ENCODE measurements at places on chromosomes 4 and X.

DNA sequence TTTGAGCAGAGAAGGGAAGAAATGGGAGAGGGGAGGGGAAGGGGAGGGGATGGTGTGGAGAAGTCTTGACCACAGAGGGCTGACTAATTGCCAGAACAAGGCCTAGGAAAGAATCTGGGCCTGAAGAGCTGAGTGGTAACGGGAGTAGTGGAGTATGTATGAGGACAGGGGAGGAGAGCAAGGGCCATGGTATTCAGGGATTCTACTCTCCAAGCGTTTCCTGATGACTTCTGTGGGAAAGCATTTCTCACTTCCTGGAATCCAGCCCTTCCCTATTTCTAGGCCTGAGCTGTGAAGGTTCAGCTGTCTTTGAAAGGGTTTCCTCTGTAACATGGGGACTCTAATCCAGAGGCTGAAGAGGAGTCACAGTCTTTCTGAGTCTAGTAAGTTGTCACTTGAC is 19.7 kb upstream of the SOX3 start:
- DNase-seq = no peak

GRCh38 chrX:40107291-40108161 is 9.8 kb upstream of the BCOR start:
- no peak for DNase-seq

- no peak for DNase-seq
Observed at GRCh38 chr4:38069271-38069760, 109.1 kb downstream of the PTTG2 start.

- DNase-seq = no peak
Observed at GRCh38 chr4:2888886-2889285, 45.2 kb downstream of the ADD1 start.

- no peak for DNase-seq
Observed at GRCh38 chr4:117575850-117576249, 458.4 kb upstream of the NDST3 start.

DNA sequence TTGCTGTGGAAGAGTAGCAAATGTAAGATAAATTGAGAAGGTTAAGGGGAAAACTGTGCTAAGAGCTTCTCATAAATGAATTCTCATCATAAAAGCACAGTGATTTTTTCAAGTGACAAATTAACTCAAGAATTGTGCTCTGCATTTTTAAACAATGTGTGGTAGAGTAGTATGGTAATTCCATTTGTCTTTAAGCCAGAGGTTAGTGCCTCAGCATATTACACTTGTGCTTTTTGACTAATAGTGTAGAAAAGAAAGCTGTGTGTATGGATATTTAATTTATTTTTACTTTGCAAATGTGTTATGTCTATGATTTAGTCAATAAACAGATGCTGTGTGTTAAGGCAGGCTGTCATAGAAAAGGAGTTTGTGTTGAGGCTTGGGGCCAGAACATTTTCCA is 61.0 kb downstream of the FHIP1A start:
- no peak for DNase-seq

DNA sequence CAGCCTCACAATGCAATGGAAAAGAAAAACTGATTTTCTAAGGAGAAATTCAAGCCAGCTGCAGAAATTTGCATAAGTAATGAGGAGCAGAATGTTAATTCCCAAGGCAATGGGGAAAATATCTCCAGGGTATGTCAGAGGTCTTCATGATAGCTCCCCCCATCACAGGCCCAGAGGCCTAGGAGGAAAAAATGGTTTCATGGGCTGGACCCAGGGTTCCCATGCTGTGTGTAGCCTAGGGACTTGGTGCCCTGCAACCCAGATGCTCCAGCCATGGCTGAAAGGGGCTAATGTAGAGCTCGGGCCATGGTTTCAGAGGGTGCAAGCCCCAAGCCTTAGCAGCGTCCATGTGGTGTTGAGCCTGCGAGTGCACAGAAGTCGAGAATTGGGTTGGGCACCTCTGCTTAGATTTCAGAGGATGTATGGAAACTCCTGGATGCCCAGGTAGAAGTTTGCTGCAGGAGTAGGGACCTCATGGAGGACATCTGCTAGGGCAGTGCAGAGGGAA is 53.5 kb upstream of the TEX13C start:
- no peak for DNase-seq

DNA sequence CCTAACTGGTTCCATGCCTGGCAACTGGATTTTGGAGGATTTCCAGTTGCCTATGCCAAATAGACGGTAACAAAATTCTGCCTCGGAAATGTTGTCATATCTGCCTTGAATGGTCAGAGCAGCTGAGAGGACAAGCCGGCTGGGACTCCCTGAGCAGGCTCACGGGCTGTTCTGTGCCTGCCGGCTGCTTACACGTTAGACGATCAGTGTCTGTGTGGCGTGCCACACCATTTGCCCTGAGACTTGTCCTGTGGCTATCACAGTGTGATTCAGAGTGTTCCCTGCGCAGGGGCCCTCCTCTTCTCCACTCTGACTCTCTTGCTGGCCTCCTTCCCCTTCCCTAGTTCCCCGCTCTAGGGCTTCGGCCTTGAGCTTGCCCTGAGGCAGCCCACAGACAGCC is 42.4 kb downstream of the RAI2 start:
- no peak for DNase-seq

DNA sequence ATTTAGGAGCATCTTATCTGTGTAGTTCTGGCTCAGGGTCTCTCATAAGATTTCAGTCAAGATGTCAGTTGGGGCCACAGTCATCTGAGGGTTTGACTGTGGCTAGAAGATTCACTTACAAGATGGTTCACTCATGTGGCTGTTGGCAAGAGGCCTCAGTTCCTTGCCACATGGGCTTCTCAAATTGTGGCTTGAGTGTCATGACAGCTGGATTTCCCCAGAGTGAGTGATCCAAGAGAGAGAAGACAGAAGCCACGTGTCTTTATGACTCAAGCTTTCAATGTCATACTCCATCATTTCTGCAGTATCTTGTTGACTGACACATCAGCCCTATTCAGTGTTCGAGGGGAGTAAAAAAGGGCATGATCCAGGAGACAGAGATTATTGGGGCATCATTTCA is 131.3 kb upstream of the AP1S2 start:
- DNase-seq = no peak

DNA sequence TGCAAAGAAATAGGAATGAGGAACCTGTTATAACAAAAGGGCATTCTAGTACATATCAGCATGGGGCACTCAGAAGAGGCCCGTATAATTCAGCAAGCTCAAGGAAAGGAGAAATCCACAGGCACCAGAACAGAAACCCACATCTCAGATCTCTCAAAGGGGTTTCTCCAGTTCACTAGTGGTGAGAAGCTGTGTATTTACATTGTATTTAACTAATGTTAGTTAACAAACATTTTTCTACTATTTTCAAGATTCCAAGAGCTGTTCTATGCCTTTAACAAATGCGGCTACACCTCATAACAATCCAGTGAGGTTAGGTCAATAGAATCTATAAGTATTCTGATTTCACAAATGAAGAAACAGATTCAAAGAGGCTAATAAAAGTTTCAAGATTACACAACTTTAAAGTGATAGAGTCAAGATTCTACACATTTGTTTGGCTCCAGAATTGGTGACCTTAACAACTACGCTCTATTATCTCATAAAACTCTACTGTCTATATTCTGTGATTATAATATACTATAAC is 77.3 kb downstream of the CXXC4 start:
- no peak for DNase-seq
